ENCODE measurements at places on chromosomes 6 and 20.
A peak's percentile ranks its signal among the peaks of the same experiment; 100 is the strongest.

GRCh38 chr6:51166914-51167313, 348.2 kb downstream of the TFAP2B start:
- no peak for DNase-seq

DNA sequence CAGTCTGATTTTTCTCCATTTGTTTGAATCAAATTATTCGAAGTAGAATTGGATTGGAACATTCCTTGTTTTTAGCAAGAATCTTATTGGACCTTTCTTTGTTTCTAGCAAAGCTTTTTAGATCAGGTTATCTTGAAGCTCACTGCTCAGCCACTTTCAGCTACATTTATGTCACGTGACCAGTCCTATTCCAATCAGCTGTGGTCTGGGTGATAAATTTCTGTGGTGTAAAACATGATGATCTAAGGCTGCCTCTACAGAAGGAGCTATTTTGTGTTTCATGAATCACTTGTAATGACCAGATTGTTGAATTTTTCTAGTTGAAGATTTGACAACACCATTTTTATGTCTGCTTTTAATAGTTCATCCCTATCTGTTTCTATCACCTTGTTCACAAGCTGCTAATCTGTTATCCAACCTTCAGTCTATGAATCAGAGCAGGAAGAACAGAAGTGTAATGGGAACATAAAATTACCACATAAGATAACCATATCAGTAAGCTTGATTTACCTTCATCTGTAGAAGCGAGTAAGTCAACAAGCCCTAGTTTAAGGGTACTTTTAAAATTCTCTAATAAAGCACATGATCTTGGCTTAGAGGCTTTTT, 101.0 kb upstream of the MAP3K7 start:
- no peak for DNase-seq

DNA sequence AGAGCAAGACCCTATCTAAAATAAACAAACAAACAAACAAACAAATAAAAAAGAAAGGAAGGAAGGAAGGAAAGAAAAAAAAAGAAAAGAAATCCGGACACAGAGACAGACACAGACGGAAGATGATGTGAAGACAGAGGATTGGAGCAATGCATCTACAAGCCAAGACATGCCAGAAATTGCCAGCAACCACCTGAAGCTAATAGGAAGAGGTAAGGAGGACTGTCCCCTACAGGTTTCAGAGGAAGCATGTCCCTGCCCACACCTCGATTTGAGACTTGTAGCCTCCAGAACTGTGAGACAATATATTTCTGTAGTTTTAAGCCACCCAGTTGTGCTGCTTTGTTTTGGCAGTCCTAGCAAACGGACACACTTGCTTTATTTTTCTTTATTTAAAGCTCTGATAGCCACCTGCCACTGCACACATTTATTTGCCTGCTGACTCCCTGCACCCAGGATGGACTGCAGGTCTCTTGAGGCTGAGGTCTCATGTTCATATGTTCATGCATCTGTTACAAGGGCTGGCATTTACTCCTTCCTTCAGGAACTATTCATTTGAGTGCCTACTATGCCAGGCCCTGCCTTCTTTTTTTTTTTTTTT, 20.7 kb upstream of the ZMYND8 start:
- peak; percentile 58 for DNase-seq

- peak; percentile 32 for DNase-seq
Observed at GRCh38 chr6:102619585-102619984, 1226.1 kb downstream of the GRIK2 start.

DNA sequence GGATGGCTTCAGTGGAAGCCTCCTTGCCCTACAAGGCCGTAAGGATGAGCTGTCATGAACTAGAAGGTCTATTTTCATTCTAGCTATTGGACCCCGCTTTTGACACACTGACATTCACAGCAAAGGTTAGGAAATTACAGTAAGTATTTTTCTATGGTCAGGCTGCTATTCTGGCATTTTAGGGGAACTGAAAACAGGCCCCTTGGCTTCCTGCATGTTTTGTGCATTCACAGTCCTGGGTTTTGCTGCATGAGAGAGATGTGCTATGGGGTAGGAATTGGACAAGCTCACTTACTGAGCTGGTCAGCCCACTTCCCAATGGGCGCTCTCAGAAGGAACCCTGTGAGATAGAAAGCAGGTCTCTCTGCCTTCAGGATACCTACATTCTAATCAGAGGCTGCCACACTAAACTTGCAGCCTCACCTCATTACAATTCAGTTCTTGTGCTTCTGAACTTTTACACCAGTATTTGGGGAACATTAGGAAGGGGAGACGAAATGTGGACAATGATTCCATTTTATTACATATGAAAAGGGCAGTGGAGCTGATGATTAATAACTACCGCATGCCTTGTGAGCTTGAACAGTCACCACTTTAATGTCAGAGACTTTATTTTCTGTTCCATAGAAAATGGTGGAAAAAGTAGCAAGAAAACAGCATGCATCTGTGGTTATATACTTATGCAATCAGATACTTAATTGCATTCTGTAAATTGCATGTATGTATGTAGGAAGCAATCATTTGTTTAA, 86.6 kb upstream of the TAB2 start:
- no peak for DNase-seq

- peak; percentile 81 for DNase-seq
Observed at GRCh38 chr6:46090115-46091079, 39.4 kb upstream of the ENPP4 start.

DNA sequence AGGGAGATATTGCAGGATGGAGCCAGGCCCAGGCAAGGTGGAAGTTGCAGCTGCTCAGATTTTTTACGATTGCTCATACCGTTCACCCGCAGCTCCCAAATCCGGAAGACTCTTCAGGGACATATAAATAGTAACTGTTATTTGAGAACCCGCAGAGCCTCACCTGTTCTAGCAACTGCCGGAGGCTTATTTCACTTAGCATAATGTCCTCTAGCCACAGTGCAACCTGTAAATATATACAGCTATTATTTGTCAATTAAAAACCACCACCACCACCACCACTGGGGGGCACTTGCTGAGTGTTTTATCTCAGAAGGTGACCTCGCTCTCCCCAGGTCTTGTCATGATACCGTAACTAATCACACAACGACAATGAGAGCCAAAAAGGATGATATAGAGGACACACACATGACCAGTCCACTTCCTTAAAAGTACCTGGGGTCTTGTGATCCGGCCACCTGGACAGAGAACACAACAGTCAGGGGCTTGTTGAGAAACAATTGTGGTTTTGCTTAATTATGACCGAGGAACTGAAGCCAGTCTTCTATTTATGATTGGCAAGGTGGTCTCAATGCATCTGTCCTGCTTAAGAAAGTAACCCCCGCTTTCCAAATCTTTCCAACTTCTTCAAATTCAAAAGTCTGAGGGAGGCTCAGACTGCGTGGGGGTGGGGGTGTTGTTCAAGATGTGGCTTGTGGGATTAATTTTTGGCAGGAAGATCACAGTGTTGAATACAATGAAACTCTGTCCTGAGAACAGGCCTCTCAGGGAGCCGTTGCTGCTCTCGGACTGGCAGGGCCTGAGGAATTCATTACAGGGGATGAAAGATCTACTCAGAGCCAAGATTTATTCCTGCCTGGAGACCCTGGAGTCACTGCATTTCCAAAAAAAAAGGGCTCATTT, 107.7 kb upstream of the PRND start:
- peak; percentile 72 for DNase-seq

- DNase-seq = no peak
Observed at GRCh38 chr6:155495011-155495768, 39.6 kb upstream of the NOX3 start.

DNA sequence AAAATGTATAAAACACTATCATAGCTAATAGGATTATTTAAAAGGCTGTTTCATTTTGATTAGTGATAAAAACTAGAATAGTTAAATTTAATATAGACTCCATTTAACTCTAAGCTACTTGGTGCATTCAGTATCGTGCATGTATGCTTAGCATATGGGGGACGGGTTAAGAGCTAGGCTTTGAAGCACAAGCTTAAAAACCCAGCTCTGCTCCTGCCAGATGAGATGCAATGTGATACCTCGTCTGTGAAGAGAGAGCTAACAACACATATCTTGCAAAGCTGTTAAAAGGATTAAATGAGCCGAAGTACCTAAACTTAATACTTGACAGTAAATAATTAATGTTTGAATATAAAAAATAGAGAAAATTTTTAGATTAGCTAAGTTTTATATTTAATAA, 42.2 kb downstream of the DTNBP1 start:
- no peak for DNase-seq

- no peak for DNase-seq
Observed at GRCh38 chr20:52564594-52564993, 373.0 kb upstream of the ZFP64 start.

- no peak for DNase-seq
Observed at GRCh38 chr20:665276-665675, 10.3 kb downstream of the SCRT2 start.

- no peak for DNase-seq
Observed at GRCh38 chr20:52434041-52434425, 242.5 kb upstream of the ZFP64 start.

- no peak for DNase-seq
Observed at GRCh38 chr6:81655696-81656095, 96.8 kb downstream of the TENT5A start.

All from HT-29 (cell line).